Omental fat pad (tissue), 4 donors: ENCODE measurements at places on chromosomes 4 and X. TPM values are rescaled to one million over a fixed set of nuclear protein-coding genes. Genes with fewer than 3 reads are reported as not detected.

TLR2 gene
- total RNA-seq, result 97.2 TPM

SPIN4 gene
- 1.6 TPM for total RNA-seq

DTHD1 gene
- total RNA-seq, result 0.84 TPM

SLC7A11 gene
- total RNA-seq, result 0.79 TPM

LINC00632 gene
- 714 TPM for total RNA-seq

GABRB1 gene
- total RNA-seq, result not detected

CENPVL2 gene
- not detected for total RNA-seq

YY2 gene
- total RNA-seq, result 2.7 TPM

MAGEB2 gene
- not detected for total RNA-seq

DNA sequence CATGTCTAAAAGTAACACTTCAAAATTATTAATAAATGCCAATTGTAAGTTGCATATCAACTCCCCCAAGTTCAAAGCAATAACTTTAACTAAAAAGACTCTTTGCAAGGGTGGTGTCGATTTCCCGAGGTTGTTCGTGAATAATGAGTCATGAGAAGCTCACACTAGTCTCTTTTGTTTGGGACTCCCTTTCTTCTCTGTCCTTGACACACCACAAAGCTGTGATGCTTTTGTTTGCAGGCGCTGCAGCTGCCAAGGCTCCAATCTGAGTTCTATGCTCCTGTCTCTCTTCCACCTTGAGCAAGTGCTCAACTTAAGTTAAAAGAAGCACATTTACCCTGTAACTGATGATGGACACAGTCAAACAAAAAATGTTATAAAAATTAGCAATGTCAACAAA is 65.9 kb downstream of the FAT1 start:
- no peak for DNase-seq

GRCh38 chrX:65609237-65609636 is 58.2 kb upstream of the MSN start:
- DNase-seq, result no peak

GRCh38 chr4:4315461-4316149 is 25.6 kb downstream of the ZBTB49 start:
- no peak for DNase-seq

- DNase-seq, result no peak
Observed at GRCh38 chr4:72888331-72888730, 181.2 kb downstream of the COX18 start.

DNA sequence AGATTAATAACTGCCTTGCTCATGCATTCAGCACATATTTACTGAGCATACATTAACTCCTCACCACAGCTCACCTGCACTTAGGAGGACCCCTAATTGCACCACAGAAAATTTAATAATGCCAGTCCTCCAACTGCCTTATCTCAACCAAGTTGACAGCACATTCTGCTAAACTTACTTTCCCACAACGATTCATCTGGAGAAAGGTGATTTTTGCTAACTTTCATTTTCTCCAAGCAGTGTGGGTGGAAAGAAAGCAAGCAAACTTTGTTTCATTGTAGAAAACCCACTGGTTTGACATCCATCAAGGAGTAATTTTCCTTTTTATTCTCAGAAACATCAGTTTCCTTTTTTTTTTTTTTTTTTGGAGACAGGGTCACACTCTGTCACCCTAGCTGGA is 49.1 kb downstream of the RASGEF1B start:
- DNase-seq, result no peak

- DNase-seq, result no peak
Observed at GRCh38 chrX:41518127-41518840, 71.1 kb downstream of the NYX start.

- no peak for DNase-seq
Observed at GRCh38 chr4:5662555-5662954, 45.8 kb downstream of the EVC2 start.

GRCh38 chr4:1413687-1414479 is 7.6 kb upstream of the NKX1-1 start:
- DNase-seq, result no peak

DNA sequence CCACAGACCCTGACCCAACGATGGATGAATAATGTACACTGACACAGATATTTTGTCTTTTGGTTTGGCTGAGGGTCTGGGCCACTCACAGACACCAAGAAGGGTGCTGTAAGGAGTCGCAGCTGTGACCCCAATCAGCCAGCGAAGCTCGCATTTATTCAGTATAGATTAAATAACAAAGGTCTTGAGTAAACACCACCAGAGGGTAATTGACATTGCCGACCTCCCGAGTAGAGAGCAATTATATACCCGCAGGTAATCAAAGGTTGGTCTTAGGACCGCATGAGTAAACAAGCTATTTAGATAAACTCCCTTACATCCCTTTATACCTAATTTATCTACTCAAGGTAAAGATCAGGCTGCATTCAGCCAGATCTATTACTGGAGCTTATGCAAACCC is 297.1 kb downstream of the ADAM29 start:
- DNase-seq, result no peak

GRCh38 chr4:3639613-3640586 is 107.7 kb upstream of the LRPAP1 start:
- DNase-seq, result no peak

DNA sequence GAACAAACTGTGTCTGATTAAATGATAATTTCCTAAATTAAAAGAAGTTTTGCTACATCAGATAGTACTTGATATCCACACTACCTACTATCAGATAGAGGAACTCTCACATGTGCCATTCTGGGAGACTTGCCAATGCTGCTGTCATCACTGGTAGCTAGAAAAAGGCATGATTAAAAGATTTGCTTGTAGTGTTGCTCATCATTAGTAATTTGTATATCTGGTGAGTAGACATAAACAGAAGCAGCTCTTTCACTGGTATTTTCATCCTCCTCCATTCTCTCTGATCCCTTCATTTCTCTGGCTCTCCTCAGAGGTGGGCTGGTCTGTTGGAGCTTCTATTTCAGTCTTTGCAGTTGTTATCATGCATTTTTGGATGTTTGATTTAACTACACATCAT is 56.0 kb downstream of the SPRY1 start:
- DNase-seq, result peak; percentile 80

GRCh38 chr4:110900213-110900769 is 277.4 kb upstream of the PITX2 start:
- no peak for DNase-seq

DNA sequence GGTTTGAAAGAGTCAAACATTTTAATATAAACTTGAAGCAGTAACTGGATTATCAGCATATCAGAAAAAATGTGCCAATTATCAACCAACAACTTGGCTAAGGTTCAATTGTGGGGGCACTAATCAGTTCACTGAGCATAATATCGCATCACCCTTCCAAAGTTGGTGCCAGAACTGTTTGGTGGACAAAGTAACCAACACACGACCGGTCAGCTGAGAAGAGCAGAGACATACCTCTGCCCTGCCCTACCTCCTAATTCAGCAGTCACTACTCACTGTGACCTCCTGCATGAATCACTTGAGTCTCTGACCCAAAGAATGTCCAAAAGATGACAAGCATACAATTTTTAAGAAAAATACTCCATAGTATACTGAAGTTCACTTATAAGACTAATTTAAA is 53.2 kb downstream of the TSPAN5 start:
- no peak for DNase-seq

GRCh38 chrX:101482296-101482695 is 3.0 kb upstream of the ARMCX4 start:
- no peak for DNase-seq

DNA sequence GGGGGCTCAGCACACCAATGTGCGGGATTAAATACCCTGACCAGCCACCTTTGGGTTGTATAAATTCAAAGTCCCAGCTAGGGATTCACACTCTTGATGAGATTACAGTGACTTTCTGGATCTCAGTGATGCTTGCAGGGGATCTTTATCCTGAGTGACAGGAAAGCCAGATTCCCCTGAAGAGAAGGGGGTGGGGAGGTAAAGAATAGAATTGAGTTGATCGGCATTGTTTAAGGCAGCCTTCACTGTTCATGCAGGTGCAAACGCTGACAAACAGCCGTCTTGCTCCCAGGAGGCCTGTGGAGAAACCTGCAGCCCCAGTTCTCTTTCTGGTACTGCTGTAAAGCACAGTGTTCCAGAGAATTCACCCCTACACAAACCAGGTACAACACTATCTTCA is 19.0 kb downstream of the CXXC4 start:
- no peak for DNase-seq

GRCh38 chr4:147678796-147679549 is 5.0 kb downstream of the PRMT9 start:
- no peak for DNase-seq

DNA sequence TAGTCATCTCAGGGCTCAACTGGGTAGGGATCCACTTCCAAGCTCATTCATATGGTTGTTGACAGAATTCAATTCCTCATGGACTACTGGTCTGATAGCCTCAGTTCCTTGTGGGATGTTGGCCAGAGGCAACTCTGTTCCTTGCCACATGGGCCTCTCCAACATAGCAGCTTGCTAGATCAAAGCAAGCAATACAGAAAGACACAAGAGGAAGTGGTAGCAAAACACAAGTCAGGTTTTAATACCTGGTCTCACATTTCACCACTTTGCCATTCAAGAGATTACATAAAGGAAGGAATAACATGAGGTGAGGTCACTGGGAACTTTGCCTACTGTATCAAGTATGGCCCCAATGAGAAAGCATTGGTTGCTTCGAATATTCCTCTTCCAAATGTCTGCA is 79.2 kb downstream of the PRSS12 start:
- DNase-seq, result no peak

DNA sequence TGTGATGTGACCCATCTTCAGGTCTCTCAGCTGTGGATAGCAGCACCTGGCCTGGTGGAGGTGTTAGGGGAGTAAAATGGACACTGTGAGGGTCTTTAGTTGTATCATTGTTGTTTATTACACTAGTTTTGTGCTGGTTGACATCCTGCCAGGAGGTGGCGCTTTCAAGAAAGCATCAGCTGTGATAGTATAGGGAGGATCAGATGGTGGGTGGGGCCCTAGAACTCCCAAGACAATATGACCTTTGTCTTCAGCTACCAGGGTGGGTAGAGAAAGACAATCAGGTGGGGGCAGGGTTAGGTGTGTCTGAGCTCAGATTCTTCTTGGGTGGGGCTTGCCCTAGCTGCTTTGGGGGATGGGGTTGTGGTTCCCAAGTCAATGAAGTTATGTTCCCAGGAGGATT is 162.8 kb downstream of the PPP1R2C start:
- DNase-seq, result no peak

GRCh38 chr4:26583538-26583864 is 383 bp upstream of the TBC1D19 start:
- no peak for DNase-seq

DNA sequence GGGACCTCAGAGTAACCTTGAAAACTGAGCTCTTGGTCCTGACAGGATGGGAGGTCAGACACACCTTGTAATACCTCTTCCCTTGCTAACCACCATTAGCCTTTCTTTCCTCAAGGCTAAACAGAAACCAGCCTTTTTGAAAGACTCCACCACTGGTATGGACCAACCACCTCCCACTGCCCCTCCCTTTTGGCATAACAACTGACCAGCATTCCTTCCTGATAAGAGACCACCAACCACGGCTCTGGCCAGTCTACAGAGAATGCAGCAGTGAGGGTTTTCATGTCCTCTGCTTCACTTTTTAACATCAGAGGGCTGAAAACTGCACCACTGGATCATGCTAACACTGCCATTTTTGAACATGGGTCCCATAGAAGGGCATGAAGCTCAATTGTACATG is 100.2 kb upstream of the MID1IP1 start:
- DNase-seq, result no peak

GRCh38 chrX:55783723-55784122 is 66.2 kb downstream of the RRAGB start:
- DNase-seq, result no peak

DNA sequence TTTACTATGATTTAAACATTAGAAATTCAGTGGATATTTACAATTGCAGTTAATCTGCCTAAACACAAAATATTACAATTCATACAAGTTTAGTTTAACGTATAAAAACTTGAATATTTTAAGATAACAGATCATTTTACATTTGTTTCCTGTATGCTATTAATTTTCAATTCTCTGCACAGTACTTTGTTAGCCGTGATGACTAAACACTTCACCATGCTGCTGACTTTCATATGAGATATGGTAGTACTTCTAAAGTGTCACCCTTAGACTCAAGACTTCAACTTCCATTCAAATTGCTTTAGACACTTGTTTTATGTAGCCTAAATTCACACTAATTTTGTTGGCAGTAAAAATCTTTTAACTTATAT is 1646.4 kb upstream of the ADGRL3 start:
- DNase-seq, result no peak

GRCh38 chr4:153324046-153324445 is 20.4 kb upstream of the MND1 start:
- DNase-seq, result no peak

GRCh38 chr4:158255727-158256324 is 45.5 kb downstream of the TMEM144 start:
- no peak for DNase-seq

DNA sequence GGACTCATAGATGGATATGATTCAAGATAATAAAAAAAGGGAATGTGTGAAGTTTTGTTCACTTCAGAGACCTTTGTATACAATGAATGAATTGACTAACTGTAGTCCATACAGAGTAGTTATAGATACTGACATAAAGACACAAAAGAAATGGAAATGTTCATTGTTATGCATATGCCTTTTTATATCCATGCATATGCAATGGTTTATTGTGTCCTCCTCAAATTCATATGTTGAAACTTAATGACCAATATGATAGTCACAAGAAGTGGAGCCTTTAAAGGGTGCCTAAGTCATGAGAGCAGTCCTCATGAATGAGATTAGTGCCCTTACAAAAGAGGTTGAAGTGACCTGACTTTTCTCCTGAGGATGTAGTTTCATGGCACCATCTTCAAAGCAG is 467.5 kb upstream of the NDST4 start:
- DNase-seq, result no peak

GRCh38 chrX:77114501-77114900 is 332.7 kb upstream of the FGF16 start:
- no peak for DNase-seq

- no peak for DNase-seq
Observed at GRCh38 chr4:182895791-182896292, 21.3 kb downstream of the DCTD start.

DNA sequence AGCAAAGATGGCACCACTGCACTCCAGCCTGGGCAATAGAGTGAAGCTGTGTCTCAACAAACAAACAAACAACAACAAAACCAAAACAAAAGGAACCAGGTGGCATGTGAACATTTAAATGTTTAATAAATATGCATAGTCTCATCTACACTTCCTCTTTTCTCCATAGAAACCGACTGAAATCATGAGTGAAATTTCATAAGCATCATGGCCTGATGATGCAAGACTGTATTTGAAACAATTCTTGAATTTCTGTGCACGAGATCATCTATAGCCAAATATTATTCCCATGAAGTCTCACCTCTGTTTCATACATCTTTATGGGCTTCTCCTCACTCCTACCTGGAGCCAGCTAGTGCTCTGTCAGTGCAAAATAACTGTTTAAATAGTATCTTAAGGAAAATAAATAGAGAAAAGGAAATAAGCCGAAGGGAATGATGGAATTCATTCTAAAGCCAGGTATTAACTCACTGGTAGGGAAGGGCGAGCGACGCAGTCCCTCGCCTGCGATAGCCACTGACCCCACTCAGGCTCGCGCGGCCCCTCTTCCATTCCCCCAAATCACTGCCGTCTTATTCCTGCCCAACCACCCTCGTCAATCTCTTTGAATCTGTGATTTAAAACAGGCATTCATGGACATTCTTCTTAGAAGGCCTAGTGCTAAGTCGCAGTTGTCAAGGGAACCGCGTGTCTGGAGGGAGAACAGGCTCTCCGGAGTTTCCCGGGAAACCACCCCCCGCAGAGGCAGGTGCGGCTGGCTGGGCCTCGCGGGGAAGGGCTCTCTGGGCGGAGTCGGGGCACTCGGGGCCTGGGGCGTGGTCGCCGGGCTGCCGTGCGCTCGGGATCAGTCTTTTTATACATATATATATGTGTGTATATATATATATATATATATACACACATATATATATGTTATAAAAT is 52.4 kb upstream of the TRIM2 start:
- DNase-seq, result peak; percentile 27
